Nasal cavity respiratory epithelium epithelial cell of viscerocranial mucosa (primary cell): ENCODE measurements at places on chromosomes 16 and 17. TPM values are rescaled to one million over a fixed set of nuclear protein-coding genes. Genes with fewer than 3 reads are reported as not detected.

The OR1A1 gene
- total RNA-seq = under 0.01 TPM in 1 of 2 replicates, not detected in the other

The TMEM97 gene
- 7.3 and 8.9 TPM in 2 replicates for total RNA-seq

The C16orf96 gene
- under 0.01 and 0.14 TPM in 2 replicates for total RNA-seq

The NUPR1 gene
- total RNA-seq = 76.2 and 90.9 TPM in 2 replicates

The HSF5 gene
- total RNA-seq = not detected in 2 replicates

The CES5A gene
- not detected in 2 replicates for total RNA-seq

The SLC16A6 gene
- 0.14 and 0.68 TPM in 2 replicates for total RNA-seq

The C1QTNF8 gene
- not detected in 2 replicates for total RNA-seq

The TEKT5 gene
- 0.14 and 0.34 TPM in 2 replicates for total RNA-seq

The CFAP97D1 gene
- under 0.01 and 0.07 TPM in 2 replicates for total RNA-seq

The DNAH9 gene
- under 0.01 and 0.07 TPM in 2 replicates for total RNA-seq

The GPS1 gene
- total RNA-seq = 75.2 and 84.1 TPM in 2 replicates

The PERCC1 gene
- total RNA-seq = not detected in 2 replicates

The DBNDD1 gene
- total RNA-seq = 4.4 and 5.1 TPM in 2 replicates

The KRTAP17-1 gene
- not detected in 2 replicates for total RNA-seq

The ROGDI gene
- 10.9 and 20.9 TPM in 2 replicates for total RNA-seq

The KCNH4 gene
- not detected in 2 replicates for total RNA-seq

The TMEM238L gene
- 0.34 TPM in 1 of 2 replicates, not detected in the other for total RNA-seq

The ABCA8 gene
- total RNA-seq = 0.21 TPM in 1 of 2 replicates, not detected in the other

The CRHR1 gene
- not detected in 2 replicates for total RNA-seq

The TNS4 gene
- total RNA-seq = 24.3 and 91.8 TPM in 2 replicates

The SRL gene
- total RNA-seq = under 0.01 TPM in 2 replicates

The CNGB1 gene
- total RNA-seq = 0.34 and 7.3 TPM in 2 replicates

The KRT36 gene
- total RNA-seq = not detected in 2 replicates

The ITGAX gene
- under 0.01 TPM in 1 of 2 replicates, not detected in the other for total RNA-seq

The SMIM36 gene
- not detected in 2 replicates for total RNA-seq

The CIBAR2 gene
- not detected in 2 replicates for total RNA-seq

The MT1G gene
- 0.68 and 3.3 TPM in 2 replicates for total RNA-seq

The SPN gene
- not detected in 2 replicates for total RNA-seq

The C17orf78 gene
- not detected in 2 replicates for total RNA-seq

The HBQ1 gene
- total RNA-seq = not detected in 2 replicates

The VAT1 gene
- 82.0 and 132 TPM in 2 replicates for total RNA-seq

The RUNDC3A gene
- 0.57 and 3.4 TPM in 2 replicates for total RNA-seq

The KRT20 gene
- total RNA-seq = not detected in 2 replicates
